ENCODE measurements at places on chromosomes 4 and X.

GRCh38 chr4:53702334-53703266 is 111.3 kb upstream of the LNX1 start:
- DNase-seq, result no peak

- DNase-seq, result no peak
Observed at GRCh38 chr4:80015407-80016189, 57.4 kb downstream of the ANTXR2 start.

- DNase-seq, result no peak
Observed at GRCh38 chrX:87626996-87627395, 109.4 kb downstream of the KLHL4 start.

DNA sequence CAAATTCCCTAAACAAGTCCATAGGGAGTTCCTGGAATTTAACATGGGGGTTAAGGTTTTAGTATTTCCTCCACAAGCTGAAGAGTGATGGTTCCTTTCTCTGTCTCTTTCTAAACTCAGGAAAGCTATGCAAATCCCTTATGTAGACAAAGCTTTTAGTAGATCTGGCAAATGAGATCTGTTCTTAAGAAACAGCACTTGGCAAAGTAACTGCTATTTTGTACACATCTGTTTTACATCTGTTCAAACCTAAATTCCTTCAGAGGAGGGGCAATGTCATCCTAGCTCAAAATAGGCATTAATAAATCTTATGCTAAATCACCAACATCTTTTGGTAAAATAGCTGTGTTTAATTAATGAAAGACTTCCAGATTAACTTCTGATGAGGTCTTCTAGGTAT is 137.8 kb upstream of the TBC1D9 start:
- DNase-seq, result no peak

GRCh38 chr4:79865201-79865597 is 207.8 kb downstream of the ANTXR2 start:
- DNase-seq, result peak; percentile 59

GRCh38 chrX:65837875-65838549 is 170.6 kb downstream of the MSN start:
- DNase-seq, result no peak

- no peak for DNase-seq
Observed at GRCh38 chrX:118562582-118563164, 67.1 kb downstream of the DOCK11 start.

DNA sequence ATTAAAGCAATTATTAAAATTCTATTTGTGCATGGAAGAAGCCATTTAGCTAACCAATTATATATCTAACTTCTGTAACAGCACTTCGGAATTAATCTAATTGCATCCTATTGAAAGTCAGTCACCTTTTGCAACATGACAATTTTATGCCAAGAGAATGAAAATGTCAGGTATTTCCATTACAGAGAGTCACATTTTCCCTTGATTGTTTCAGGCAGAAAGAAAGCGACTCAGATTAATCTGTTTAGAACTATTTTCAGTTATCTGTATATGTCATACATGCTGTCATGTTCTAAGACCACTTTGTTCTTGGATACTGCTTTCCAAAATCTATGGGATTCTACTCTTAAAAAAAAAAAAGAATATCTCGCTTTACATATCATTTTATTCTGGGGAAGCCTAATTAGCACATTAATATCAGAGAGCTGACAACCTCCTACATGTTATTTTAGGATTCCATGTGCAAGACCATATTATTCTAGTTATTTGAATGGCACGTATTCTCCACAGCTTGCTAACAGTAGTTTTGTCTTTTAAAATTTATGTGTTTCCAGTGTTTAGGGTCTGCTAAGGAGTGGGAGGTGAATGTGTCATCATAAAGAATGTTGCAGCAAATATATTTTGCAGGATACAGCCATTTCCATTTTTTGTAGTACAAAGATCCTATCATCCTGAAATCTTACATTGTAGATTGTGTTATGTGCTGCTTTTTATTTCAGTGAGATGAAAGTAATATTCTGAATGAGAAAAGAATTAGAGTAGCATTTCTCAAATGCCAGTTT is 31.7 kb downstream of the GALNT7 start:
- DNase-seq, result no peak

- no peak for DNase-seq
Observed at GRCh38 chr4:8674311-8674885, 81.8 kb downstream of the CPZ start.

DNA sequence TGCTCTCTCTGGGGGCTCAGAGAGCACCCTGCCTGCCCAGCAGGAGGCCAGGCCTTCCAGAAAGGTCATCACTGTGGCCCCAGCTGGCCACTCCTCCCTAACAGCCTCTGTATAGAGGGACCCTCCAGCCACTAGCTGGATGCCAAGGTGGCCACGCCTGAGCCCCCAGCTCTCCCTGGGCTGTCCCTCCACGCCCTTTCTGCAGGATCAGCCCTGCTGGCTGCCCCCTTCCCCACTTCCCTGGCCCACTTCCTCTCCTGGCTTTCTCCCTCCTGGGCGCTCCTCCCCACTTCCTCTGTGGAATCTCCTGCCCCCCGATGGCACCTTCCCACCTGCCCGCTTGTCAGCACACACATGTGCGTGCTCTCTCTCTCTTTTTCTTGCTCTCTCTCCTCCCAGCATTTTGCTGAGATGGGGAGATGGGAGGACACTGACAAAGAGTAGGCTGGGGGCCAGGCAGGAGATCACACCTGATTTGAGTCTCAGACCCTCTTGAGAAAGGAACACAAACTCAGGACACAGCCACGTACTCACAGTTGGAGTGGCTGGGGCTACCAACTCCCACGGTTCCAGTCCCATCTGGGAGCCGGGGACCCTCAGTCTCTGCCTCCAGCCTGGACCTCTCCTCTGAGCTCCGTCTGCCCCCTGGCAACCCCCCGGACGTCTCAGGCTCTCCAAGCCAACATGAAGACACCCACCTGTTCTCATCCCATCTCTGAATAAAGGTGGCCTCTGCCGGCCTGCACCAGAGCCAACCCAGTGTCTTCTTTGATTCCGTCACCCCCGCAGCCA is 62.1 kb upstream of the AFAP1 start:
- DNase-seq, result no peak

DNA sequence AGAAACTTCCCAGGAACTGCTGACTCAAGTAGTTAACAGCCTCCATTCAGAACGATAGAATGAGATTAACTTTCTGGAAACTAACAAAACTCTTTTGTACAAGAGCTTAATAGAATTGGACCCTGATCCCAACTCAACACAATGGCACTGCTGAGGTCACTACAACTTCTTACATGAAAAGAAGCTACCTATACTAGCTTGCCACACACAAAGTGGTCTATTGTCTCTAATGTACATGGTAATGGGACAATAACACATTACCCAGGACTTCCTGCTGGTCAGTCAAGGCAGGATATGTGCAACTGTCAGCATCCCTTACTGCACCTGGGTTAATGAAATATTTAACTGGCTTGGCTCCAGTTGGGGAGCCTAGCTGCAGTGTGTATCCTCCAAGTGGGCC is 56.2 kb downstream of the BRCC3 start:
- no peak for DNase-seq

GRCh38 chr4:4871242-4871572 is 11.7 kb downstream of the MSX1 start:
- DNase-seq, result no peak

DNA sequence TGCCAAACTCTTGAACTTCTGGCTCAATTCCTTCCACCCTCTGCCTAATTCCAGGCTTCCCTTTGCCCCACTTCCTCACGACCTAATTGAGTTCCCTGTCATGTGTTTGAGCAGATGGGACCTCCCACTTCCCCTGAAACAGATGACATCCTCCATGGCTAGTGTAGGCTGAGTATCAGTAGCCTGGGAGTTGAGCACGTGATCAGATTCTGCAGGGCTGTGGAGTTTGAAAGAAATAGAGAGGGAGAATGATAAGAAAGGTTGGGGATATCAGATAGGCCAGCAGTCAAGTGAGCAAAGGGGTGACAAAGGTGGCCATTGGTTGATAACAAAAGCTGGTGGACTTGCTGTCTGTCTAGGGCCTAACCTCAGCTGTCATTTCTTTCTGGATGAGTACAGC is 18.8 kb upstream of the NWD2 start:
- no peak for DNase-seq

DNA sequence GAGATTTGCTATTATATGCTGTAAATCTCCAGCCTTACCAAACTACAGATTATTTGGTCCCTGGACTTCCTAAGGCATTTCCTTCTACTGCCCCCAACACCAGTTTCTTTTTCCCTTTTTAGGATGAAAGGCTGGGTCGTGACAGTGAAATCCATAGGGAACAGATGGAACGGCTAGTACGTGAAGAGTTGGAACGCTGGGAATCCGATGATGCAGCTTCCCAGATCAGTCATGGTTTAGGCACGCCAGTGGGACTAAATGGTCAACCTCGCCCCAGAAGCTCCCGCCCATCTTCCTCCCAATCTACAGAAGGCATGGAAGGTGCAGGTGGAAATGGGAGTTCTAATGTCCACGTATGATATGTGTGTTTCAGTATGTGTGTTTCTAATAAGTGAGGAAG is 67.9 kb downstream of the PKD2 start:
- no peak for DNase-seq

- no peak for DNase-seq
Observed at GRCh38 chrX:143648705-143649104, 12.8 kb upstream of the SLITRK4 start.

Data from non-pigmented ciliary epithelial cell (primary cell).